Heart left ventricle (tissue), 16 donors: ENCODE measurements at places on chromosomes 4 and X. TPM values are rescaled to one million over a fixed set of nuclear protein-coding genes. Genes with fewer than 3 reads are reported as not detected.

GRCh38 chr4:119084513-119084912 lies 51.1 kb upstream of the MYOZ2 start:
- no peak for DNase-seq
- no peak overlapping the region for H3K27ac ChIP-seq
- no peaks in the 10 kb centered on the region for H3K27me3 ChIP-seq
- H3K36me3 ChIP-seq: no peaks in the 10 kb centered on the region
- H3K4me1 ChIP-seq: peaks cover 15% of the 10 kb centered on the region

DNA sequence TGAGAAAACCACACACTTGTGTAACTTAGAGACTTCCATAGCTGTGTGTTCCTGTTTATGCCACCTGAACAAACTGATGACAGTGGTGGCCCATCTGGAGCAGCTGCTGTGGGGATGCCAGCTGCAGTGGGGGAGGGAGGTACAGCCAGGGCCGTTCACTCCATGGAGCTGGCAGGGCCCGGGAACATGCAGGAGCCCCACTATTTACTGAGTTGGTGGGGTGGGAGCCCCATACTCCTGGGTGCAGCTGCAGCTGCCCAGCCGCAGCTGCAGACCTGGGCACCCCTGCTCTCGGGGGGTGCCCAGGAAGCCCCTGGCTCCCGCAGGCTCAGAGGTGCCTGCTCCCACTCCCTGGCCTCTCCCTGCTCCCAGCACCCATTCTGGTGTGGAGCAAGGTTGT lies 398.6 kb upstream of the RASGEF1B start:
- H3K27ac ChIP-seq: no peak overlapping the region
- H3K4me1 ChIP-seq: no peaks in the 10 kb centered on the region
- H3K36me3 ChIP-seq: no peaks in the 10 kb centered on the region
- H3K4me3 ChIP-seq: no peak overlapping the region

GRCh38 chrX:112877771-112878173 lies 37.1 kb upstream of the AMOT start:
- no peak overlapping the region for H3K27ac ChIP-seq
- H3K4me3 ChIP-seq: no peak overlapping the region
- no peaks in the 10 kb centered on the region for H3K27me3 ChIP-seq

DNA sequence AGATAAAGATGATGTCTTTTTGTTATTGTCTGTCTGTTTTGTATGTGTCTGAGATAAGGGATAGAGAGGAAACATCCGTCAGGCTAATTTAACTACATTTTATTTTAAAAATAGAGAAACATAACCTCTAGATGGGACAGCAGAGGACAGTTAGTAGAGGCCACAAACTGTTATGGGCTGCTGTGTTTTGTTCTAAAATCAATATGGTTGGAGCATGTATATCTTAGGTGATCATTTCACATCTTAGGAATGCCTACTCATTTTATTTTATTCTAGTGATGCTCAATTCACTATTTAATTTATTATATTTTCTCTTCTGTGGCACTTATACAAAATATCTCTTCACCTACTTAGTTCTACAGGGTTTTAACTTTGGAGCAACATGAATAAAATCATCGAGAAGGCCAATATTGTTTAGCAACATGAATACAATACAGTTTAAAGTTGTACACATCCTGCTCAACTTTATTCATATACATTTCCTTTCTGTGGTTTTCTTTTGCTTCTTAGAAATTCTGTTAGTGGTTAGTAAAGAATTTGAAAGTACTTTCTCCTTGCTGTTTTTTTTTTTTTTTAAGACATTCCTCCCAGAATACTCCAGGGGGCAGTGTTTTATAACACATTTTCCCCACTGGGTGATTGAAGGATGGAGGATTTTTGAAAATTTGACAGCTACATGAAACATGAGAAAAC lies 392.9 kb downstream of the UNC5C start:
- H3K27me3 ChIP-seq: no peaks in the 10 kb centered on the region
- no peaks in the 10 kb centered on the region for H3K36me3 ChIP-seq
- DNase-seq: no peak
- H3K4me1 ChIP-seq: no peaks in the 10 kb centered on the region

GRCh38 chrX:10404436-10404835 lies 215.9 kb downstream of the MID1 start:
- DNase-seq: no peak
- no peaks in the 10 kb centered on the region for H3K36me3 ChIP-seq
- H3K27ac ChIP-seq: no peak overlapping the region
- H3K4me3 ChIP-seq: no peak overlapping the region

GRCh38 chr4:124288706-124289486 lies 423.6 kb downstream of the ANKRD50 start:
- no peaks in the 10 kb centered on the region for H3K4me1 ChIP-seq
- no peaks in the 10 kb centered on the region for H3K36me3 ChIP-seq
- no peak overlapping the region for H3K27ac ChIP-seq

- H3K27ac ChIP-seq: no peak overlapping the region
- no peak for DNase-seq
- no peak overlapping the region for H3K4me3 ChIP-seq
These were observed 22.1 kb downstream of the TNIP2 start for GRCh38 chr4:2733844-2734574.

BEND2 gene
- 0.06 TPM for total RNA-seq
